GM23338 (cell line): ENCODE measurements at places on chromosomes 1 and 21. TPM values are rescaled to one million over a fixed set of nuclear protein-coding genes. Genes with fewer than 3 reads are reported as not detected.

- DNase-seq, result no peak
Measured at GRCh38 chr1:173280899-173281660, 73.9 kb upstream of the TNFSF4 start.

DNA sequence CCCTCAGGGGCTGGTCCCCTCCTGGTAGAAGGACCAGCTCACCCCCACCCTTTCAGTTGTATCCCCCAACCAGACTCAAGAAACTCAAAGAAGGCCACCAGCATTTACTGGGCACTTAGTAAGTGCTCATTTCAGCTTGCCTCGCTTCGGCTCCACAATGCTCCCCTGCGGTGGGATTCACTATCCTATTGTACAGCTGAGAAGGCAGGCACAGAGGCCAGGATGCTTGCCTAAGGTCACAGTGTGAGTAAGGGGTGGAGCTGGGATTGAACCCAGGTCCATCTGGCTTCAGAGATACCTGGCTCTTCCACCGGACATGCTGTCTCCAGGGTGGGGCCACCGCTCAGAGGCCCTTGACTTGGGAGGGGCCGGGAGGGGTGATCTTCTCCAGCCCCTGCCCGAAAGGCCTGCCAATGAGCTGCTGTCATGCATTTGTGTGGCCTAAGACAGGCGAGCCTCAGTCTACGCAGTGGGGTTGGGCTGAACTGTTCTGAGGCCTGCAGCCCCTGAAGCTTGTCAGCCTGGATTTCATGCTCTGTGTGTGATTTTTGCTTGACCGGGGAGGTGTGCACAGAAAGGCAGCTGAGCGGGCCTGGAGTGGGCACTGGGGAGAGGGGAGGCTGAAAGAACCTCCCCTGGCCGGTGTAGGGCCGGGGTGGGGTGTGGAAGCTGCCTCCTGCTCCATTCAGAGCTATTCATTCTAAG, 48.1 kb downstream of the DMRTB1 start:
- no peak for DNase-seq

The HNRNPCL1 gene
- not detected in 2 replicates for total RNA-seq

DNA sequence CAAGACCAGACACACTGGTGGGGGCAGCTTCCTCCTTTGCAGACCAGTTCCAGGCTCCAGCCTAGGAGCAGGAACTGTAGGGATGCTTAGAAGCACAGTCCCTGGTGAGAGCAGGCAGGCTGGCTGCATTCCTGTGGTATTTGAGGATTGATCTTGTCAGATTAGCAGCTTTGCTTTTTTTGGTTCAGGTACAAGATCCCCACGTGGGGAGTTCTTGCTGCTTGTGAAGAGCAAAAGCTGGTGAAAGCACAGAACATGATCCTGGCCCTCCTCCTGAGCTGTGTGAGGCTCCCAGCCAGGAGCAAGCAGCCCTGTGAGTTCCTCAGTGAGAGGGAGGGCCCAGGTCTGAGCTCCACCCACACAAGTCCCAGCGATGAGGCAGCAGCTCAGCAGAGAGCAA, 75.3 kb upstream of the ARTN start:
- peak; percentile 55 for DNase-seq

DNA sequence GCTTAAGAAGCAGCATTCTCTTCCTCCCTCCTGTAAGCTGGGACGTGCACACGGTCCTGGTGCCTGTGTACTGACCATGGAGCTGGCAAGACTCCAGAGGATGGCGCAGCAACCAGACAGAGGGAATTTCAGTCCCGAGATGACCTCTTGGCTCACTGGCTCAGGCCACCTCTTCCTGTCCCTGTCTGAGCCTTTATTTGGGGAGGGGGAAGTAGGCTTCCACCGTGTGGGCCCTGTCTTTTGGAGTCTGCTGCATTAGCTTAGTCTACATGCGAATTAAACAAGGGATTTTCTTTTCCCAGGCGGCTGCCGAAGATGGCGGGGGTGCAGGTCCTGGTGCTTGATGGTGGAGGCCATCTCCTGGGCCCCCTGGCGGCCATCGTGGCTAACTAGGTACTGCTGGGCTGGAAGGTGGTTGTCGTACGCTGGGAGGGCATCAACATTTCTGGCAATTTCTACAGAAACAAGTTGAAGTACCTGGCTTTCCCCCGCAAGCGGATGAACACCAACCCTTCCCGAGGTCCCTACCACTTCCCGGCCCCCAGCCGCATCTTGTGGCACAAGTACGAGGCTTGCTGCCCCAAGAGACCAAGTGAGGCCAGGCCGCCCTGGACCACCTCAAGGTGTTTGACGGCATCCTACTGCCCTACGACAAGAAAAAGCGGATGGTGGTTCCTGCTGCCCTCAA, 10.2 kb downstream of the IL24 start:
- peak; percentile 81 for DNase-seq

DNA sequence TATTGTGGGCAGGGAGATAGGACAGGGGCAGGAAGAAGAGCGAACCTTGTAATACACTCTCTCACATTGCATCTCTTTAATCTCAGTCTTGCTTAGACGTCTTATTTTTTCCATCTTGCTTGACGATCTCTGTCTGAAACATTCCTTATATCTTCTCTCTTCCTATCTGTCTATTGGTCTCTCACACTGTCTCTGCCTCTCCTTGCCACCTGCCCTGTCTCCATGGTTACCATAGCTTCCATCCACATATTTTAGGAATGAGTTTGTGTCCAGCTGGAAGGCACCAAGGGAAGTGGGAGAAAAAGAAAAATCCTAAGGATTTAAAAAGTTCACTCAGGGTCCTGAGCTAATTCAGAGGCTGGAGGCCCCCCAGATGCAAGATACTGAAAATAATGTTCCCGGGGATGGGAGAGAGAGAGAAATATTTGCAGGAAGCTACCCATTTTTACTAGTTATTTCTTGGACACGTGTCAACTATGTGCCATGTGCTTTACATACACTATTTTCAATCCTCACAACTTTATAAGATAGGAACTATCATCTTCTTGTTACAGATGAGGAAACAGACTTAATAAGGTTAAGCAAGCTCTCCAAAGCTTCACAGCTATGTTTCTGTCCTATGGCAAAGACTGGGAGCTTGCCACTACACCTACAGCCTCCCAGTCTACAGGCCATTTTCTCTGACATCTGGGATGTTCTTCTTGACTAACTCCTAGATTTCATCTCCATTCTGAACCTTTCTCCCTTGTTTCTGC, 933 bp downstream of the ANKRD34A start:
- DNase-seq, result no peak

The FAM151A gene
- total RNA-seq, result 0.10 TPM in 1 of 2 replicates, not detected in the other

DNA sequence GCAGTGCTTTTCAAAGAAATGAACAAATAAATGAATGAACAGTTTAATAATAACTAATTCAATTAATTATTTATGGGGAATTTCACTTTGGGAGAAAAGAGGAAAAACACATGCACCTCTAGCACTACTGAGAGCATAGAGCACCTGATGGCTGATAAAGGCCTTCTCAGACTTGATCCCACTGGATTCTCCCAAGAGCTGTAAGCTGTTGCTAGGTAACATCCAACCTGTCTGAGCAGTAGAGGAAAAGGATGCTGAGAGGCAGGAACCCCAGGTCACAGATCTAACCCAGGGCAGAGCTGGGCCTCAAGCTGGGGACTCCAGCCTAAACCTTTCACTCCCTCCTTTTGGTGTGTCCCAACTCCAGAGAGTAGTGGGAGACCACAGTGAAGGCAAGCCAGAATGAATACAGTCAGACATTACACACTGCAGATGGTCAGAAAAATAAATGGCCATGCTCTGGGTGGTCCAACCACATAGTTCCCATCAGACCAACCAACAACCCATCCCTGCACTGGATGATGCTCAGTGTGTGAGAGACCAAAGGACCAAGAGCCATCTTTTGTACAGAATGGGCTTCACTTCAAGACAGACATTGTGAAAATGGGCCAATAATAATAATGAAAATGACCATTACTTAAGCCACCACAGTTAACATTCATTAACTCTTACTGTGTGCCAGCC, 15.4 kb downstream of the TRABD2B start:
- no peak for DNase-seq

The CC2D1B gene
- total RNA-seq, result 11.3 and 13.1 TPM in 2 replicates

The SPRR2A gene
- not detected in 2 replicates for total RNA-seq

- no peak for DNase-seq
Measured at GRCh38 chr1:60935599-60936110, 146.7 kb upstream of the NFIA start.

The LIPI gene
- total RNA-seq, result not detected in 2 replicates

DNA sequence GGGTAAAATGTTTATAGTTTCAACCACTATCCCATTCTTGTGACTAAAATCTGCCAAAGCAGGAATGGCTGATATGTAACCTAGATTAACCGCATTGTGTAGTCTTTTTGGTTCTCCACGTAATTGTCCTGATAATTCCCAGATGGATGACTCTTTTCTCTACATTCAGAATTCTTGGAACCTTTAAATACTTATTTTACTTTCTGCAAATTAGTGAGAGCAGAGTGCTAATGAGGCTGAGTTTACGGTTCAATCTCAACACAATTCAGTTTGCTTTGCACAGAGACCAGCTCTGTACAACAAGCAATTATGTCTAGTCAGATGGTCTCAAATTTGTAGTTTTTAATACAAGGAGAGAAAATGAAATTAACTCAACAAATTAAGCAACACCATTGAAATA, 9.1 kb downstream of the CRB1 start:
- no peak for DNase-seq

The HMGCS2 gene
- total RNA-seq, result not detected in 2 replicates

The RASSF5 gene
- total RNA-seq, result 3.1 and 4.4 TPM in 2 replicates

The TAF5L gene
- 12.9 and 17.6 TPM in 2 replicates for total RNA-seq

DNA sequence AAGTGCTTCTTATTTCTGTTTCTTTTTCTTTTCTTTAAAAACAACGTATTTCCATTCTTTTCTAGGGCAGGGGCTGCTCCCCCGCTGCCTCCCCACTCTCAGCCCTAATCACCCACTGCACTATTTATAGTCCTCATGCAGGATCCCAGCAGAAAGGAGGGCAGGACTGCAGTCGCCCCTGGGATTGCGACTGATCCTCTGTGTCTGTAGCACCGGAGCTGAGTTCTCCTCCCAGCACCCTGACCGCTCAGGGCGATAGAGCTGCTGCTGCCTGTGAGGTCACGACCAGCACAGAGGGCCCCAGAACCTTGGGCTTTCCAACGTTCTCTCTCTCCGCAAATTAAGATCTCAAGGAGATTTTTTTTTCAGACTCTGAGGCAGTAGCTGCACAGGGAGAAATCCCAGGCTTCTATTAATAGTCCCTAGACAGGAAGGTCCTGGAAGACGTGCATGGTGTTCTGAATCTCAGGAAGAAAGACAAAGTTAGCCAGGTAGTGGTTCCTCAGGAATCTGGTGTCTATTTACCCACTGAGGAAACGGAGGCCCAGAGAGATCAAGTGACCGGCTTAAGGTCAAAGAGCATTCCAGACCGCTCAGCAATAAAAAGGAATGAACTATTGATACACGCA, 46.8 kb downstream of the PRAMEF20 start:
- DNase-seq, result no peak

GRCh38 chr1:196607981-196608380, 259 bp downstream of the KCNT2 start:
- DNase-seq, result peak; percentile 55

The B3GALT2 gene
- total RNA-seq, result not detected in 2 replicates

GRCh38 chr1:32611859-32612188, 38.5 kb downstream of the ZBTB8OS start:
- DNase-seq, result no peak

The RIIAD1 gene
- not detected in 2 replicates for total RNA-seq

DNA sequence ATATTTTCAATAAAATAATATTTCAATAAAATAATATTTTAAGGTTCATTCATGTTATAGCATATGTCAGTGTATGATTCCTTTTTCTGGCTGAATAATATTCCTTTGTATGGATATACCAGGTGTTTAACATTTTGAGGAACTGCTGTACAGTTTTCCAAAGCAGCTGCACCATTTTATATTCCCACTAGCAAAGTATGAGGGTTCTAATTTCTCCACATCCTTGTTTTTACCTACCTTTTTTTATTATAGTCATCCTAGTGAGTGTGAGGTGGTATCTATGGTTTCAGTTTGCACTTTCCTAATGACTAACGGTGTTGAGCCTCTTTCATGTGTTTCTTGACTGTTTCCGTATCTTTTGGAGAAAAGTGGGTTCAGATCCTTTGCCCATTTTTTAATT, 5.2 kb downstream of the DEGS1 start:
- DNase-seq, result no peak

GRCh38 chr1:38025233-38025632, 12.7 kb downstream of the UTP11 start:
- no peak for DNase-seq

DNA sequence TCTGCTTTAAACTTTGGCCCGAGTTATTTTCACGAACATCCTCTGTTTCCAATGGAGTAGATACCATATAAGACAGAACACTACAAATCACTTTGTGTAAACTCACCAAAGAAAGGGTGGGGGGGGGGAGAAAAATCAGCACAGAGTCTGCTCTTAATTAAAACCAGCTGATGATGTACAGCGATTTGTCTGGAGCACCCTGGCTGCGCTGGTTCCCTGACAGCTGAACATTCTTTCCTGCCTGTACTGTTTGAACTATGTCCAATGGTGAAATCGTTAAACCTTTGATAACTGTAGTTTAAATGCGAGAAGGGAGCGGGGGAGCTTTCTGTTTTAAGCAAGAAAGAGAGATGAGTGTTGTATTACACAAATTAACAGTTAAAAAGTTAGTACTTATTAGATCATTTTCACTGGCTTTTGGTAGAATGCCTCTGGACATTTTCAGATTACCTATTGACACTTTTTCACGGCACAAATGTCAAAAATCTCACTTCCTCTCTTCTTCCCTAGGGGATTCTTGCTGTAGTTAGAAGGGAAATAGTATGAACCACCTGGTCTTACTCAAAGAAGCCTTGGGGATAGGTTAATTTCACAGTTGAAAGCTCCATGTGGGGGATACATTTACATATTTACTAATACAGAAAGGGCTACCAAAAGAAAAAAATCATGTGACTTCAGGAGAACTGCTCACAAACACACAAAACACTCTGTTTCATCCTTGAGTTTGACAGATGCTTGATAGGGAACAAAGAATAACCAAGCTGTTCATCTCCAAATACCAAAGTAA, 140.2 kb upstream of the RUNX1 start:
- DNase-seq, result no peak

DNA sequence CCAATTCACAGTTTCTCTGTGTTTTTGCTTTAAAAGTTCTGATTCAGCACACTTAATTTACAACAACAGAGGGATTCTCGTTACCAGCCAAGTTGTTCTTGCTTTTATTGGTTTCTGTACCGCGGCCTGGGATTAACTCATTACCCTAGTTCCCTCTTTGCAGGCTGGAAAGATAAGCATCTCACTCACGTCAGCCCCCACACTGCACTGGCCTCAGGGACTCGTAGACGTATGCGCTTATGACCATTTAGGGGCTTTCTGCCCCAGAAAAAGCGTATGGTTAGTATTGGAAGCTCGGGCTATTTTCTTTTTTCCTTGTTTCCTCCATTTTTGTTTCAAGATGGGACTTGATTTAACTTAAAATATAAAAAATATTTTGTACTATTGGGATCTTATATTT, 76.0 kb downstream of the POFUT2 start:
- no peak for DNase-seq

DNA sequence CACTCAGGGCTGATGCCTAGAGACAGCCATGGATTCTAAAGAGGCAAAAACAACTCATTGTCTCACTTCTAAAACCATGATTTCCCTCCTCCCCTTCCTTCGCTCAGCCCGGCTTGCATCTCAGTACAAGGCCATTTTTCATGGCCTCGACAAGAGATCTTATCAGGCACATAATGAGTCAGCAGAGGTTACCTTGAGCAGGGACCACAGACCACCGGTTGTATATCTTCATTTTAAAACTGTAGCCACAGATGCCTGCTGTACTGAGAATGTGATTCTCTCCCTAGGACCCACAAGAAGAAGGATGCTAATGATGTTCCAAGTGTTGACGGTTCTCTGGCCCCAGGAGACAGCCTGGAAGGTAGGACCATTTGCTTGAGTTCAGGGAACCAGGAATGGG, 331.9 kb downstream of the AJAP1 start:
- DNase-seq, result no peak

The TPTE gene
- total RNA-seq, result not detected in 2 replicates

The TCHHL1 gene
- not detected in 2 replicates for total RNA-seq

- DNase-seq, result no peak
Measured at GRCh38 chr1:150176593-150176992, 26.9 kb downstream of the PLEKHO1 start.
